Putamen (tissue), 1 donor: ENCODE measurements at places on chromosomes 5 and 9.

- no peak for DNase-seq
Observed at GRCh38 chr5:153707626-153708025, 217.2 kb downstream of the GRIA1 start.

- DNase-seq = no peak
Observed at GRCh38 chr5:98513380-98513779, 260.1 kb upstream of the RGMB start.

GRCh38 chr5:136020383-136021015, 8.3 kb upstream of the TGFBI start:
- no peak for DNase-seq

DNA sequence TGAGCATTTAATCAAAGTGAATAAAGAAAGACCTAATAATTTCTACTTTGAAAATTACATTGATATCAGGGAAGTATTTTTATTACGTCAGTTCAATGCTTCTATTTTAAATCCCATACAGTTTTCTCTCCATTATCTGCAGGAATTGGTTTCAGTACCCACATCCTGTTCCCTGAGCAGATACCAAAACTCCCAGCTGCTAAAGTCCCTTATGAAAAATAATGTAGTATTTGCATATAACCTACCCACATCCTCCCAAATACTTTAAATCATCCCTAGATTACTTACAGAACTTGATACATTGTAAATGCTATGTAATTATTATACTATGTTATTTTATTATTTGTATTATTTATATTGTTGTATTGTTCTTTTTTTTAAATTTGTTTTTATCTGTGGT, 125.4 kb upstream of the MINAR2 start:
- DNase-seq = no peak

DNA sequence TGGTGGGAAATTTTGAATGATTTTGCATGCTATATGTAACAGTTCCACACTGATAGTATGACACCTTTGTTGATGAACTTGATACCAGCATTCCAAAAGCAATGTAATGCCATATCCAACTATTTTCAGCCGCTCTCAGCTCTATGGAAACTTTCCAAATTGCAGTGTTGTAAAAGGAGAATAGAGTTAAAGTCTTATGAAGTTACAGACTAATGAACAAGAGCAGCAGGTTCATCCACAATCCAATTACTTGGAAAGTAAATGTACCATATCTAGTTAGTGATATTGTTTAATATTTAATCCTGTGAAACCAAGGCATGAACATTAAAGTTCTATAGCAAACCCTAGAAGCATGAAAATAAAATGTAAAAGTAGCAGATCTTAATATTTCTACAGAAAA, 418.2 kb downstream of the TUSC1 start:
- DNase-seq = no peak

GRCh38 chr9:86039991-86040860, 59.1 kb downstream of the GOLM1 start:
- DNase-seq = no peak

- DNase-seq = no peak
Observed at GRCh38 chr5:53114988-53115387, 5.4 kb upstream of the MOCS2 start.
